HuH-7.5 (cell line): ENCODE measurements at places on chromosomes 11 and 22.
A peak's percentile ranks its signal among the peaks of the same experiment; 100 is the strongest.

DNA sequence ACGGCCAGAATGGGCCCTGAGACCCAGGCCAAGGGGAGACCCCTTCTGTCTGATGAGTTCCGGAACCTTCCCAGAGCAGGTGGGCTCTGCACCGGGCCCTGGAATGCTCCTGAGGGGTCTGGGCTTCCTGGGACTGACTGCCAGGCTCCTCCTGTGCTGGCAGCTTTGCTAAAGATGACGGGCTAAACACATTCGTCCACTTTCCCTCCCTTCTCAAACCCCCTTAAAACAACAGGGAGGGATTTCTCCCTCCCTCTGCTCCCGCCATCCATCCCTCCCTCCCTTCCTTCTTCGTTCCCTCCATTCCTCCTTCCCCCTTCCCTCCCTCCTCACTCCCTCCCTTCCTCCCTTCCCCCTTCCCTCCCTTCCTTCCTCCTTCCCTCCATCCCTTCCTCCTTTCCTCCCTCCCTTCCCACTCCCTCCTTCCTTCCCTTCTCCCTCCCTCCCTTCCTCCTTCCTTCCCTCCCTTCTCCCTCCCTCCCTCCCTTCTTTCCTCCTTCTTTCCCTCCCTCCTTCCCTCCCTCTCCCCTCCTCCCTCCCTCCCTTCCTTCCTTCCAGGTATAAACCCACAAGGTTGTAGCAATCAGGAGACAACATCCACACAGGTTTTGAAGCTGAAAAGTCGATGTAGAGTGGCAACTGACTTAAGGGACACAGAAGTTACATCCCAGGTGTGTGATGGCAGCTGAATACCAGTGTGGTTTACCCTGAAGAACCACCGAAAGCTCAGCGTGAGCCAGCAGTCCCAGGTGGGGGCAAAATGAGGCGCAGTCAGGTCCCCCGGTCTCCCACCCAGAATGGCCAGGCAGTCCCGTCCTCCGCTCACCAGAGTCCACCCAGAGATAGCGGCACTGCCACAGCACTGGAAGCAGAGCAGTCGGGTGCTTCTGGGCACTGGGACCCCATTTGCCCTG lies 18.8 kb upstream of the MGAT3 start:
- no peak for DNase-seq

GRCh38 chr11:77590194-77590782 lies 535 bp downstream of the AQP11 start:
- DNase-seq: peak; percentile 40

- DNase-seq: peak; percentile 43
Observed at GRCh38 chr11:14973621-14974514, 1.7 kb upstream of the CALCA start.

DNA sequence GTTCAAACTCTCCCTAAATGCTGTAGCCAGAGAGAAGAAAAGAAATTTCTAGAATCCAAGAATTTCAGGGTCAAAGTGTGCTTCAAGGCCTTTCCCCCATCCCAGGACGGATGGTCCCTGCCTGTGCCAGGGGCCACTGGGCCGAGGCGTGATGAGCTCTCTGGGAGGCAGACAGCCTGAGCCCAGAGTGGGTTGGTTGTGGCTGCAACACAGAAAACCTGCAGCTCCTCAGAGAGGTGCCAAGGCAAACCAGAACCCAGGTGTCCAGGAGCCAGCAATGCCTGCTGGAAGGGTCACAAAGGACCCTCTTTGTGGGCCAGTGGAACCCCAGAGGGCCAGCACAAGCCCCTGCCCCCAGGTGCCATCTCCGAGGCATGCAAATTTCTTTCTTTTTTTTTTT lies 2.6 kb upstream of the APOL6 start:
- DNase-seq: no peak

DNA sequence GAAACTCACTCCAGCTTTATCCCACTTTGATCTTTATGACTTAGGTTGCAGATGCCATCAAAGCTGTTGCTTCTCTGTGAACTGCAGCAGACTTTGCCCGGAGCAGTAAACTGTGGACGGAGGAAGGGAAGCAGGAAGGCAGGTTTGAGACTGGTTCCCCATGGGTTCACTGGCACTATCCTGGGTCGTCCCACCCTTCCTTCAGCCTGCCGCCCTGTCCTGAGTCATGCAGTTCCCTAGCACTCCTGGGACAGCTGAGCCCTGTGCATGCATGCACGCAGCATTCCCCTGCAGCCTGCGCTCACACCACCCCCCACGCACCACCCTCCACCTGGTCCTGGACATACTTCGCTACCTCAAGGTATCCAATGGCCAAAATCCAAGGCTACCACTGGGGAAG lies 23.5 kb upstream of the P2RY2 start:
- no peak for DNase-seq

DNA sequence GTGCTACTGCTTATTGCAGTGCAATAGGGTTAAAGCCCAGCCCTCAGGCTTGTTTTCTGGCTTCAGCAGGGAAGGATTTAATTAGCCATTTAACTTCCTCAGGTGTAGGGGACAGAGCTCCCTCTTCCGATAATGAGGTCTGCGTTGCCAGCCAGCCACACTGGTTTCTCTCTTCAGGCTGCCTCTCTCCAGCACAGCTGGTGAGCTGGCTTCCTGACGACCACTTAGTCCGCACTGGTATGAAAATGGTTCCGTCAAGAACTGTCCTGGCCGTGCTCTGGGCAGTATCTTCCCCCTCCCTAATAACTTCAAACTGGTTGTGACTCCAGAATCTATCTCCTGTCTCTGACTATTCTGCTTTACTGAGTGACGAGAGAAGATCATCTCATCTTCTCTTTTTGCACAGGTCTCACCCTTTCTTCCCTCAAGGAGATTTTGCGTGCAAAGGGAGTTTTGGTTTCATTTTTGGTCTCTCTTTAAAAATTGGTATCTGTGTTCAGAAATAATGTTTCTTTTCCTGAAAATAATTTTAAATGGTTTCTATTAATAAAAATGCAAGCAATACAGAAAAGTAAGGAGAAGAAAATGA lies 49.2 kb downstream of the CNTN5 start:
- DNase-seq: no peak

GRCh38 chr11:111081021-111081511 lies 164.5 kb upstream of the POU2AF2 start:
- no peak for DNase-seq

GRCh38 chr11:39385911-39386310 lies 2073.5 kb downstream of the LRRC4C start:
- no peak for DNase-seq

GRCh38 chr11:66883016-66883965 lies 26.4 kb downstream of the LRFN4 start:
- no peak for DNase-seq

DNA sequence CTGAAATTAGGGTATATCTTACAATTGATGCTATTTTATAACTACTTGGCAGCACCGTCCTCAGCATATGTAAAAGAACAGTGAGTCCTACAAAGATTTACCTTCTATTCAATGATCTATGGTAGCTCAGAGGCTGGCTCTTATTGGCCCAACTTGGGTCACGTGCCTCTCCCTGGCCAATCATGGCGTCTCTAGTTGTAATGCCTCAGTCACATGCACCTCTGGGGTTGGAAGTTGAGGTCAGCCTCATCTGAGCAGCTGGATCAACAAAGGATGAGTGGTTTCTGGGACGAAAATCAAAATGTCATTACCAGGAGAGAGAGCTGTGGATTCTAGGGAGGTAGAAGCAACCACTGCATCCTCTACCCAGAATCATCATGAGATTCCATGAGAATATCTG lies 22.9 kb upstream of the ASPHD2 start:
- DNase-seq: no peak

GRCh38 chr11:112315057-112315720 lies 54.5 kb upstream of the PLET1 start:
- no peak for DNase-seq

GRCh38 chr11:29321293-29322132 lies 695.3 kb downstream of the KCNA4 start:
- no peak for DNase-seq

DNA sequence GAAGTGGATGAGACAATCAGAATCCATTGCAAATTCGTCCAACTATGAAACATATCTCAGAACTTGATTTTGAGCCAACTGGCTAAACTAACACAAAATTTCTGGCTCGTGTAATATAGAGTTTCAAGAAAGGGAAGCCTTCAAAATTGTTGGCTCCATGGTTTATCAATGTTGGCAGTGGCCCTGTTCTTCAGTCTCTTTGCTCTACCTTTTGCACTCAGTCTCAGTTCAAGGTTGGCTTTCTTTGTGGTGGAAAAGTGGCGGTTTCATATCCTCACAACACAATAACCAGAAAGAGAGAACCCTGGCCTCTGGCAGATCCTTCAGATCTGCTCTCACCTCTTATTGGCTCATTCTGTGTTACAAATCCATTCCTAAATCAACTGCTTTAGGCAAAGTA lies 473.8 kb upstream of the API5 start:
- no peak for DNase-seq

GRCh38 chr11:117595440-117595839 lies 201.6 kb downstream of the DSCAML1 start:
- no peak for DNase-seq

DNA sequence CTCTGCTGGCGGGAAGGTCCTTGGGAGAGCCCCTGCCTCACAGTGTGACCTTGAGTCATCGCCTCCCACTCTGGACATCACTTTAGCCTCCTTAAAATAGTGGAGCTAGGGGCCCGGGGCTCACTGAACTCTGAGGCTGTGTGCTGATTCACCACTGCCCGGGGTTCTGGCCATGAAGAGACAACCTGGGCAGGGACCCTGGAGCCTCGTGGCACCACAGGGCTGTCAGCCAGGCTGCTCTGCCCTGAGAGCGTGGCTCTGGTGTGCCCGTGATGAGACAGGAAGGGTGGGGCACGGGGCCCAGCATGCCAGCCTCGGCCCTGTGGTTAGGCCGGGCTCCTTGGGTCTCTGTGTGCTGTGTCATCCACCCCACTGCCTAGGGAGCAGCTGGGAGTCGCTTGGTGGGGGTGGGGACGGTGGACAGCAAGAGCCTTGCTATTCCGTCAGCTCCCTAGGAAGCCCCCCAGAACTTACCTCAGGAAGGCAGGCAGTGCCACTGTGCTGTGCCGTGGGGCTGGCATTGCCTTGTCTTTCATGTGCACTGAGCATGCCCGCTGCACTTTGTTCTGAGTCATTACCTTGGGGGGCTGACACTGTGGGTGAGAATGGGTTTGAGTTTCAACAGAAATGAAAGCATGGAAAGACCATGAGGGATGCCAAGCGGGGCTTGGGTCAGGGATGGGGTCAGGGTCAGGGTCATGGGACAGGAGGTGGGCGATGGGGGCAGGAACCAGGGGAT lies 31.7 kb downstream of the TPCN2 start:
- DNase-seq: no peak

DNA sequence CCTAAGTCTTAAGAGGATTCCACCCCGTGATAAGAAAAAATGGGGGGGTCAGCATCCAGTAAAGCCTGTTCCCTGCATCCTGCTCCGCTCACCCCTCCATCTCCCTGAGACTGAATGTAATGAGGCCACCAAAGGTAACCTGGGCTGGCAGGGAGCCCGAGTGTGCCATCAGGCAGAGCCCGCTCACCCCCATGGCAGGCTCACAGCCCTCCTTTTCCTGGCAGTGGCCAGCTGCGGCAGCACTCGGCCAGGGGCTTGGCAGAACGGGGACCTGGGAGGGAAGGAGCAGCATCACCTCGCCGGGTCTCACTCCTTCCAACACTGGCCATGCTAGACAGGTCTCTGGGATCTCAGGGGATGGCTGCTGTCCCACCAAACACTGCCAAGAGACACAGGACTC lies 64.4 kb downstream of the PRDM11 start:
- no peak for DNase-seq

- no peak for DNase-seq
Observed at GRCh38 chr11:127059286-127059685, 58.7 kb upstream of the KIRREL3 start.

DNA sequence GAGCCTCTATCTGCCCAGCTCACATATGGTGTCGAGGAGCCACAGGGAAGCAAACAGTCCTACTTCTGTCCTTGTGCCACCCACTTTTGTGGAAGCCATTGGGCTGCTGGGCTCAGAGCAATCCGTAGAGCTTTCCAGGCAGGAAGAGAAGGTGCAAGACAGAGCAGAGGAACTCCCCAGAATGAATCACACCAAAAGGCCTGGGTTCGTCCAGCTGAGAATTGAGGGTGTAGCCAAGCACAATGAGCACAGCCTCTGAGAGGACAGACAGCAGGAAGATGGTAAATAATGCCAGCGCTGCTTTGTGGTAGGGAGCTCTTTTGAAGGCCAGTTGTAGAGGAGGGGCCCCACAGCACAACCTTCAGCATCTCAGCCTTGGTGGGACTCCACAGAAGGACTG lies 237.8 kb downstream of the GRIK4 start:
- no peak for DNase-seq

DNA sequence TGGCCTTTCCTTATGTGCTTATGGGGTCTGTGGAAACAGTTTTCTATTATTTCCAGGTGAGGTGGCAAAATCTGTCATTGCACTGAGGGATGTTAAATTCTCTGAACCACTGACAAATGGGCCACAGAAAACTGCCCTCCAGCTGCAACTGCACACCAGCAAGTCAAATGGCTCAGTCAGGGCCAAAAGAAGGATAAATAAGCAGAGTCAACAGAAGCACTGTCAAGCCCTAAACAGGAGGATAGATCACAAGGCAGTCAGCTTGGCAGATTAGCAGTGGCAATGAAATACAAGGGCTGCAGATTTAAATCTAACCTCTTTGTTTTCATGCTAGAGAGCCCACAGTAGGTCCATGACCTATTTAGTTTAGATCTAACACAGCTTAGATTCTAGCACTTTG lies 435.6 kb downstream of the ETS1 start:
- no peak for DNase-seq

DNA sequence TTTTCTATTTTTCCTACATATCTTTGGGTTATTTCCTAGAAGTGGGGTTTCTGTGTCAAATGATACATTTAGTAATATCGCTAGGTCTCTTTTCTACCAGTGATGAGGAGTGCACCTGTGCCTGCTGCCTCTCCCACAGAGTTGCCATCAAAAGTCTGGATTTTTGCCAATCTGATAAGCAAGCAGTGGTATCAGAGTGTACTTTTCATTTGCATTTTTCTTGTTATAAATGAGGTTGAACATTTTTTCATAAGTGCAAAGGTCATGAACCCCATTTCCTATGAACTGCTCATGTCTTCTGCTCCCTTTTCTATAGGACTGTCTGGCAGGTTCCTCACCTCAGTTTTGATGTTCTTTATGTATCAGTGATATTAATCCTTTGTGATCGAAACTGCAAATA lies 1.7 kb downstream of the TRPM5 start:
- DNase-seq: no peak

GRCh38 chr22:48097723-48098122 lies 1335.3 kb downstream of the TBC1D22A start:
- no peak for DNase-seq

- no peak for DNase-seq
Observed at GRCh38 chr22:25840891-25841290, 98.9 kb downstream of the MYO18B start.

DNA sequence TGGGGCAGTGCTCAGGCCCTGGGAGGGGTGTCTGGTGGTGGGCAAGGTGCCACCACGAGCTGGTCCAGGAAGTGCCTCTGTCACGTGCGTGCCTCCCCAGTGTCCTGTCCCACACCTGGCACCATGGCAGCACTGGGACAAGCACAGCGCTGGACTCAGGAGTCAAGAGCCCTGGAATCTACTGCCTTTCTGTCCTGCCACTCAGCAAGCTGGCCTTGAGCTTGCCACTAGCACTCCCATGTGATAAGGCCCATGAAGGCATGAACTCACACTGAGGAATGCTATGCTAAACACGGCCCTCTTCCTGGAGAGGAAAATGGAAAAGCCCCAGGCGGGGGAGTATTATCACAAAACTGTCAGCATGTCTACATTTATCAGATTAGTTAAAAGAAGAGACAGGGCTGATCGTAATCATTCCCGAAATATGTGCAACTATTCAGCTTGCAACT lies 50.7 kb upstream of the SLC35C1 start:
- no peak for DNase-seq

GRCh38 chr11:30650266-30650665 lies 64.1 kb upstream of the MPPED2 start:
- no peak for DNase-seq
